ENCODE measurements at places on chromosomes 7 and 10. TPM values are rescaled to one million over a fixed set of nuclear protein-coding genes. Genes with fewer than 3 reads are reported as not detected.

The PITX3 gene
- total RNA-seq, result not detected

The AOAH gene
- total RNA-seq, result 19.4 TPM

The TEX36 gene
- total RNA-seq, result not detected

The SPDYE5 gene
- total RNA-seq, result 0.14 TPM

The POLR3A gene
- total RNA-seq, result 20.2 TPM

The NEUROG3 gene
- total RNA-seq, result not detected

The C1GALT1 gene
- total RNA-seq, result 51.4 TPM

The FZD1 gene
- total RNA-seq, result 0.06 TPM

The POLR2J2 gene
- 19.0 TPM for total RNA-seq
